Forelimb muscle (tissue), 1 donor: ENCODE measurements at places on chromosomes 1 and 21. TPM values are rescaled to one million over a fixed set of nuclear protein-coding genes. Genes with fewer than 3 reads are reported as not detected.

GRCh38 chr1:228420968-228421826 lies 4.5 kb upstream of the TRIM17 start:
- no peak for DNase-seq

DNA sequence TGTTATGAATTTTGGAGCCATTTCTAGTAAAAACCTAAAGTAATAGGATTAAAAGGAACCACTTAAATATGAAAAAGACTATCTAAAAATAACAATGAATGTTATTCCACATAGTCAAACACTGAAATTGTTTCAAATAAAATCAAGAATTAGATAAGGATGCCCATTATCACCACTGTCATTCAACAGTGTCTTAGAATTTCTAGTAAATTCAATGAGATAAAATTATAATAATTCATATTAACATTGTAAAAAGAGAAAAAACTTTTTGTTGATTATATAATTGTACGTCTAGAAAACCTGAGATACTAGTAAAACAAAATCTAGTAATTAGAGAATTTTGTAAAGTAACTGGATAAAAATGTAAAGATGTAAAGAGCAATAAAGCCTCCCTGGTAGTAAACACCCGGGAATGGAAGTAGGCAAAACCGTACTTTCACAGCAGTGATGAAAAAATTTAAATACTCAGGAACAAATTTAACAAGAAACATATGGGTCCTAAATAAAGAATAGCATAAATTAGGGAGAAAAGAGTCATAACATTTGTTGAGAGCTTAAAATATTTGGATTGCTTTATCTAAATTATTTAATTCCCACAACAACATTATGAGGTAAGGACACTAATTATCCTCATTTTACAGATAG lies 56.4 kb downstream of the LBR start:
- no peak for DNase-seq

DNA sequence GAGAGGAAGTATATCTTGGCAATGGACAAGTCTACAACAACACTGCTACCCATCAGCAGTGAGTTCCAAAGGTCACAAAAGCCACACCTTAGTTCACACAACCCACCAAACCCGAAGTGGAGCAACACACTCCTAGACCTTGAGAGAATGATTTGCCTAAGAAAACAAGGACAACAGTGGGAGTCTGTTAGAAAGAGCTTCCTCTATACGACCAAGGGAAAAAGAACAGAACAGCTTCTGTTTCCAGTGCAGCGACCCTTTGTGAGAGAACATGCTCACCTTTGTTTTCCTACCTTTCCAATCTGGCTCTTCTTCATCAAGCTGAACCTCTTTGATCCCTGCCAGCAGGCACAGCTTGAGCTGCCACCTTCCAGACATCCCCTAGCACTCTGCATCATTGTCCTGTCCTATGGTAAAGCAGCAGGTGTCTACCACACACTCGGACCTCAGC lies 56.7 kb upstream of the PALMD start:
- DNase-seq = no peak

DNA sequence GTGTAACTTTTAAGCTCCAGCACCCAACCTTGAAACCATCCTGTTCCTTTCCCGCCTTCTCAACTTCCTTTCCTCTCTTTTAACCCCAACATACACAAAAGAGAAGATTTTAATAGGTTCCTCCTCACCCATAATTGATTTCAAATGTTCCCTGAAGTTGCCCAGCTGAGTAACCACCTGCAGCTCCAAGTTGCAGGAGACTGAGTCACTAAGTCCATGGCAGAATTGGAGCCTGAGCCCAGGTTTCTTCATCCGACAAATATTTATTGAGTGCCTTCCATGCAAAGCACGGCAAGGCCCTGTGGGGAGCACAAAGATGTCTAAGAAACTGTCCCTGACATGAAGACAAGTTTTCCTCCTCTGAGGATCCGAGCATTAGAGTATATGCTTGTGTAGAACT lies 97.7 kb downstream of the PAPPA2 start:
- DNase-seq = no peak

- peak; percentile 19 for DNase-seq
Measured at GRCh38 chr1:7902478-7903085, 38.1 kb downstream of the TNFRSF9 start.

DNA sequence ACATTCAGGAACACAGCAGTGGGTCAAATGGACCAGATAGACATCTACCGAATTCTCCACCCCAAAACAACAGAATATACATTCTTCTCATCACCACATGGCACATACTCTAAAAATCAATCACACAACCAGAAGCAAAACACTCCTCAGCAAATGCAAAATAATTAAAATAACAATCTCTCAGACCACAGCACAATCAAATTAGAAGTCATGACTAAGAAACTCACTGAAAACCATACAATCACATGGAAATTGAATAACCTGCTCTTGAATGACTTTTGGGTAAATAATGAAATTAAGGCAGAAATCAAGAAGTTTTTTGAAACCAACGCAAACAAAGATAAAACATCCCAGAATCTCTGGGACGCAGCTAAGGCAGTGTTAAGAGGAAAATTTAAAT lies 49.2 kb downstream of the ZP4 start:
- DNase-seq = no peak

- DNase-seq = no peak
Measured at GRCh38 chr1:47598357-47598756, 160.5 kb downstream of the FOXD2 start.

Gene AKR7A3
- polyA plus RNA-seq = 1.4 TPM

Gene PROK1
- not detected for polyA plus RNA-seq
